ENCODE measurements at places on chromosomes 3 and 15.

- DNase-seq = no peak
These were observed 33.2 kb upstream of the ACP3 start for GRCh38 chr3:132283916-132284405.

DNA sequence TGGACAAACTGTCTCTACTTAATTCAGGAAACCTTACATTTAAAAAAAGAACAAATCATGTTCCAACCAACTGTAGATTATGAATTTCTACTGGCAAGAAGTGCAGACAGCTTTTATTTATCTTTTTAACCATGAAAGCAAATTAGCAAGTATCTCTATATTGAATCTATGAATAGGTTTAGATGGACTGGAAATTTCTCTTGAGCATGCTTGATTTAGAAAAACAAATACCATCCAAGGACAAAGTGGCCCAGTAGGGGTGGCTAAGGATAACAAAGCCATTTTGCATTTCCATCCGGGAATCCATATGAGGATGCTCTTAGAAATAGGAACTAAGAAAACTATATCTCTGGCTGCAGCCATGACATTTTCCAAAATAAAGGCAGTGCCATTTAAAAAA, 150.6 kb downstream of the KCNMB2 start:
- DNase-seq = no peak

DNA sequence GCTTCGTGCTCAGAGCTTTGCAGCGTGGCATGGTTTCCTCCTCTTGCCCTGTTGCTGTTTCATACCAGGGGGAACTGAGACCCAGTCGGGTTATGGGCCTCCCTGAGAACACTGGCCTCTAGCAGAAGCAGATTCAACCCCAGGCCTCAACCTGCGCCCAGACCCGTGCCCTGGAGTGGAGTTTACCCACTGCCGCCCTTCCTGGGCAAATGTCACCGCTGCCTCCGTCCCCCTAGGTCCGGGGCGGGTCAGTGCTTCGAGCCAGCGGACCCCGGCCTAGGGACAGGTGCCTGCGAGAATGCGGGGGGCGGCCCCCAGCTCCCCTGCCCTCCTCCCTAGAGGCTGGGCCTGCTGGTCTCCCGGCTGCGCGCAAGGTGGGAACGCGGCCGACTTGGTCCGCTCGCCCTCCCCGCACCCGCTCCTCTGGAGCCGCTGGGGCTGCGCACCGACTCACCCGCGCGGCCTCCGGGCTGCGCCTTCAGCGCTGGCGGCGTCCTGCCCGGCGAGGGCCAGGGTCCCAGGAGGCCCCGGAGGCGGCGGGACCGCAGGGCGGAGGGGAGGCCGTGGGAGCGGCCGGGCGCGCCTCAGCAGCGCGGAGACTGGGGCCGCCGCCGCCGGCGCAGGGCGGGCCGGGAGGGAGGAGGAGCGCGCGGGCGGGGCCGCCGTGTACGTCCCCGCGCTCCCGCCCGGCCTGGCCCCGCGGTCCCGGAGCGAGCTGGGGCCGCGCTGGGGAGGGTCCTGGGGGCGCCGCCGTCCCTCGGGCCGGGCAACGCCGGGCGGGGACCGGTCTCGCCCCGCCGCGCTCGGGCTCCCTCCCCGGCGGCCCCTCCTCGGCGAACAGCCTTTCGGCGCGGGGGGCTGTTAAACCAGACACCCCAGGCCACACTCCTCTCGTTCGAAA, at the start of gene PIGZ:
PIGZ (minus strand) TSS at position 601 of the 901 bp plus-strand sequence. CDS start 16,802 bp downstream, outside the sequence.
- peak; percentile 77 for DNase-seq

GRCh38 chr15:74364936-74365597, 2.4 kb downstream of the CYP11A1 start:
- no peak for DNase-seq

DNA sequence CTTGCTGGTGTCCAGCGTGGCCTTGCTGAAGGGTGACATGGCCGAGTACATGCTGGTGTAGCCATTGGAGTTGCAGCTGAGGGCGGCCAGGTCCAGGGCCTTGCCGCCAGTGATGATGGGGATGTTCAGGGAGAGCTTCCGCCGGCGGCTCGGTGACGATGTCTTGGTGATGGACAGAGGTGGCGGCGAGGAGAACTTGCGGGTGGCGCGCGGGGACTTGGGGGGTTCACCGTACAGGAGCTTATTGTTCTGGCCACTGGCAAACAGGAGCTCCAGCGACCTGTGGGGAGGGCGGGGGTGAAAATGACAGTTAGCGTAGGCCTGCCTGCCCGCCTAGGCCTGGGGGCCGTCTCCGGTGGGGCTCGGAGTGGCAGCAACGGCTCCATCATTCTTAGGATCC, 59.0 kb upstream of the CTSH start:
- DNase-seq = no peak

DNA sequence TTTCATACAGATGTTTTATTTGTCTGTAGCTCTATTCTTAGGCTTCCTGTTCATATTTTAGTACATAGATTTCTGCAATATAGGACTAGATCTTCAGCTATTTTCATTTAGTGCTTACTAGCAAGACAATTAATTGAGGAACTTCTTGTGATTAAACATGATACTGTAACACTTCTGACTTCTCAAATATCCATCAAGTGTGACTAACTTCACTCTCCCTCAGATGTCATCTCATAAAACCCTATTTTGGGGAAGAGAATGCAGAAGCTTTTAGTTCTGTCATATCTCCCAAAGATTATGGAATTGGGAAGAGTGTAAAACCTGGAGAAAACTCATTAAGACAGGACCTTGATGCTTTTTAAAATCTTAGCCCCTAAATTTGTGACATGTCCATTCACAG, 28.6 kb upstream of the GOLIM4 start:
- no peak for DNase-seq

DNA sequence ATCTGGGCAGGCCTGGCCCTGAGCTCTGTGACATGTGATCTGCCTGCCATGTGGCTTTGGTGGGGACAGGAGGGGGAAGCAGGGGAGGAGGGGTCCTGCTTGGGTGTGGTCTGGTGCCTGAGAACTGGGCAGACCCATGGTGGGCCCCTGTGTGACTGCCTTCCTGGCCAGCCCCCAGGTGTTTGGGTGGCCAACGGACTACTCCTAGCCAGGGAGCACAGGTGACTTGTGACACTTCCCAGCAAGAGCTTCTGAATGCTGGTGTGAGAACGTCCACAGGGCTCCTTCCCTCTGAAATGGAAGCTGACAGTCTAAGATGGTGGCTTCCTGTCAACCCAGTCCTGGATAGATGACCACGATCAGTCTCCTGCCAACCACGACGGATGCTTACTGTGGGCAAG, 136.1 kb upstream of the MEF2A start:
- no peak for DNase-seq

DNA sequence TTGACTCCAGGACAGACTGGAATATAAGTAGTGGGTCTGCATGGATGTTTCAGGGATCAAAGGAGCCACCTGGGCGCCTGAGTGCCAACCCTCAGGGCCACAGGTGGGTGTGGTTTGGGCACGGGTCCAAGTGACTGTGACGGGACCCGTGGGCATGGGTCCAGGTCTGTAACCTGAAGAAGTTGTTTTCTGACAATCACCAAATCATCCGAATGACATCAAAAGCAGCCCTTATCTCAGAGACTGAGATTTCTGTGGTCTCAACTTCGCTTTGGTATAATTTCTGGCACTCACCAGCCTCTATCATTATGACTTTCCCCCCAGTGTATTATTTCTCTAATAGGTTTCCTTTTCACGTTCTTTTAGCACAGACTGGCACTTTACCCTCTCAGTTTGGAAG, 24.4 kb downstream of the RLBP1 start:
- DNase-seq = no peak

DNA sequence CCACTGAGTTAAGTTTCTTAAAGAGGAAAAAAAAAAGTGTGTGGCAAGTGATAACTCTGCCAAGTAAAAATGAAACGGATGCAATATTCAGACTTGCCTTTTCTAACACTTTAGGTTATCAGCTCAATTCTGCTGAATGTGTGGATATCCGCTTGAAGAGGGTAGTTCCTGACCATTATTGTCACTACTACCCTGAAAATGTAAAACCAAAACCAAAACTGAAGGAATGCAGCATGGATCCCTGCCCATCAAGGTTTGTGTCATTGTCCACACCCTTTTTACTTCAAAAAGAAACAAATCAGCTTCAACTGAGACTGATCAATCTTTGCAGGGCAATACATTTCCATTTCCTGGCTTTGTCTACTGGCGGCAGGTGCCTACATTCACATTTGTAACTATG, 236.1 kb downstream of the ADAMTSL3 start:
- DNase-seq = no peak

DNA sequence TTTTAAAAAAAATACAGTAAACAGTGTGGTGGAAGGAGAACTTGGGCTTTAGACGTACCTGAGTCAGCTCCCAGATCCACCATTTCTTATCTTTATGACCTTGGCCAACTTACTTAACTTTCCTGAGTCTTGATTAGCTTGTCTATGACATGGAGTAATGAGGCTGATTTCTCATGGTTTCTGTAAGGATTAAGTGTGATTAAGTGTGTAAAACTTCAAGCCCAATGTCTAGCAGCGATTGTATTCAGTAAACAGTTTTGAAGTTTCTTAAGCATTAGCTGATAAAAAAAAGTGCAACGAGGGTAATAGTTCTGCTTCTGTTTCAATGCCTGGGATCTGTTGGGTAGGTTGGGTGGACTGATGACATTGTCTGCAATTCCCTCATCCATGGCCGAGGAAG, 10.8 kb downstream of the TRPM1 start:
- no peak for DNase-seq

GRCh38 chr15:68658151-68658550, 79.4 kb downstream of the CORO2B start:
- peak; percentile 26 for DNase-seq

DNA sequence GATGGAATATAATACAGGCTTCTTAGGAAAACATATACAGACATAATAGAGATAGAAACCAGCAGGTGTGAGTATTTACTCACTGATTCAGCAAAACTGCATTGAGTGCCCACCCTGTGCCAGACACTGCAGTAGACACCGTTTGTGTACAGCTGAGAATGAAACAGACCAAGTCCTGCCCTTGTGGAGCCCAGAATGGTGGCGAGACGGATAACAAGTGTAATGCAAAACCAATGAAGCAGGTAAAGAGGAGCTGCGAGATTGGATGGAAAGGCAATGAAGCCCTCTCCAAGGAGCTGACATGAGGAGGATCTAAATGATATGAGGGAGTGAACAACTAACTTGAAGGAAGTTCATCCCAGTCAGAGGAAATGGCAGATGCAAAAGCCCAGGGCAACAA, 256.4 kb downstream of the MEX3B start:
- no peak for DNase-seq

- peak; percentile 75 for DNase-seq
These were observed 70.0 kb upstream of the HEG1 start for GRCh38 chr3:125125821-125126245.

Data from NB4 (cell line).